ENCODE measurements at places on chromosomes 5 and 9.

DNA sequence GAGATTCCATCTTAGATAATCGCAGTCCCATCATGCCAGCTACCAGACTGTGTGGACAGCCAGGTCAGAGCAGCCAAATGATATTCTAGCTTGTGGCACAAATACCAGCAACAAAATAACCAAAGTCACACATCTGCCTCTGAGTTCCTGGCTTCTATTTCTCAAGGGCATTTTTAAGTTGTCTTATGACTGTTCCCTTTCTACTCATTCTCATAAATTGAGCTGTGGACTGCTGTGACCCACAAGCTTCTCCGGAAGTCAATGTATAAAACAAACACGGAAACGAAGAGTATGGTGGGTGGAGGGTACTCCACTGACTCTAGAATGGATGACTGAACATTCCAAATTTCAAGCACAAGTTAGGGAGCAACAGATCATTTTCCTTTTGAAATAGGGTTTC, 43.9 kb downstream of the PDCD1LG2 start:
- DNase-seq, result no peak

DNA sequence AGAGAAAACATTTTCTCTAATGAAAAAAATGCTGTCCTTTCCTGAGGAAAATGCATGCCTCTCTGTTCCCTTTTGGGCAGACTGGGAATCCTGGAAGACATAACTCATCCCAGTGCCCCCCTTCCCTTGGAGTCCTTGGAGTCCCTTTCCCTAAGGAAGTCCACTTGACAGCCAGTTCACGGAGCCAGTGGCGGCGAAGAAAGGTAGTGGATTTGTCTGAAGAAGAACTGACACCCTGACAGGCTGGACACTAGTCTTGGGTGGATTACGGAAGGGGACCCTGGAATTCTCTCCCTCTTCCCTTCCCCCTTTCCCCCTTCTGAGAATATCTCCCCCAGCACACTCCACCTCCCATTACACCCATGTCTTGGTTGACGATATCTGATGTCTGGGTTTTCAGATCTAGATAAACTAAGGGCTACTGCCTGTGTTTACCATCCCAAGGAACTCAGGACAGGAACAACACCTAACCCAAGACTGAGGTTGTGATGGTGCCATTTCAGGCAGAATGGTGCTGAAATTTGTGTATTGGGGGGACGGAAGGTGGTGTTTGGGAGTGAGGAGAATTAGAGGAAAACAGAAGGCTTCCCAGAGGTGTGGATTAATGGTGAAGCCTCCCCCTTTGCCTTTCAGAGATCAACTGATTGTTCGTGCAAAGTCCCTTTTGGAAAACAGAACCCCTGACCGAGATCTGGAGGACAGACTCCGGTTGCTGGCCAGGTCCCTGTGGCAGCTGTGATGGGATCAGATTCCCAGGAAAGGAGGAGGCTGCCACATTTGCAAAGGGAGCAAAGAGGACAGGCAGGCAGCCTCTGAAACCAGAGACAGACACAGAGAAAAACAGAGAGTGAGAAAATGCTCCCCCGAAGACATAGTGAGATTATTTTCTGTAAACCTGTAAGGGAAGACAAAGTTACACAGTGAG, 704 bp downstream of the SPARC start:
- DNase-seq, result no peak

- DNase-seq, result no peak
These were observed 33.3 kb downstream of the PUM3 start for GRCh38 chr9:2810420-2811075.

GRCh38 chr5:137563646-137564397, 64.7 kb upstream of the SPOCK1 start:
- DNase-seq, result no peak

DNA sequence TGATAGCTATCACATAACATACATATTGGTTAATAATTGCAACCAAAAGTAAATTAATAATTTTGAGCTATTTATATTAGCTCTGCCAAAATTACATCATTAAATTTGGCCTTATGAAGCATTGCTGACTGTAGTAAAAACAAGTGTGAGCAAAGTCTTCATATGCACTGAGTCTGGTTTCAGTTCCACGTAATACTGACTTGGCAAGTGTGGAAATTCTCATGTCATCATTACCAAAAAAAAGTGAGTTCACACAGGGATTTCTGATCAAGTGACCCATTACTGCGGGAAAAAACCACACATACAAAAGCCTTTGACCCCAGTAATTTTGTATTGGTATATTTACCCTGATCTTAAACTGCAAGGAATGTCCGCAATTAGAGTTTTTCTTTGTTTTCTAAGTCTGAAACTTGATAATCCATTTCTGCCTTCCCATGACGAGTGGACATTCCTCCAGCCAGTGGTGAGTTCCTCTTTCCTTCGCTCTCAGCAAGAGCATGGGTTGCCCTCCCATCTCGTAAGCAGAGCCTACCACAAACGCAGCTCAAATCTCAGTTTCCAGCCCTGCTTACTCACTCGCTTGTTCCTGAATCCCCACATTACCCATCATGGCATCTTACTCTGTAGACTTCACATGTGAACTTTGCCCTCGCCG, 220.2 kb upstream of the DMRT1 start:
- DNase-seq, result no peak

GRCh38 chr9:124757616-124758015, 13.5 kb downstream of the NR6A1 start:
- no peak for DNase-seq

DNA sequence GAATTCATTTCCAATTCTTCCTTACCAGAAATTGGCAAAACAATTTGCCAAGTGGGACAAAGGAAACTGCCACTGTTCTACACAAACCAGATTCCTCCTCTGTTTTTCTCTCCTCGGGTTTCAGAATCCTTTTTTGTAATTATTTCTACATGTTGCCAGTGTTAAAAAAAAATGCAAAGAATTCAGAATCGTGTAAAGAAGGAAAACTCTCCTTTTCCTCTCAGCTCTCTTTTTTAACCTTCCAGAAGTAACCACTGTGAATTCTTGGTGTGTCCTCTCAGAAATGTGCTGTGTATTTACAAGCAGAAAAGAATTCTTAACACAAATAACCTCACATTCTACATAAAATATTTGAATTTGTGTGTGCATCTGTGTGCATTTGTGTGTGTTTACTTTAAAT, 224.6 kb downstream of the DRD1 start:
- DNase-seq, result no peak

GRCh38 chr5:172860520-172861443, 26.7 kb downstream of the ERGIC1 start:
- no peak for DNase-seq

DNA sequence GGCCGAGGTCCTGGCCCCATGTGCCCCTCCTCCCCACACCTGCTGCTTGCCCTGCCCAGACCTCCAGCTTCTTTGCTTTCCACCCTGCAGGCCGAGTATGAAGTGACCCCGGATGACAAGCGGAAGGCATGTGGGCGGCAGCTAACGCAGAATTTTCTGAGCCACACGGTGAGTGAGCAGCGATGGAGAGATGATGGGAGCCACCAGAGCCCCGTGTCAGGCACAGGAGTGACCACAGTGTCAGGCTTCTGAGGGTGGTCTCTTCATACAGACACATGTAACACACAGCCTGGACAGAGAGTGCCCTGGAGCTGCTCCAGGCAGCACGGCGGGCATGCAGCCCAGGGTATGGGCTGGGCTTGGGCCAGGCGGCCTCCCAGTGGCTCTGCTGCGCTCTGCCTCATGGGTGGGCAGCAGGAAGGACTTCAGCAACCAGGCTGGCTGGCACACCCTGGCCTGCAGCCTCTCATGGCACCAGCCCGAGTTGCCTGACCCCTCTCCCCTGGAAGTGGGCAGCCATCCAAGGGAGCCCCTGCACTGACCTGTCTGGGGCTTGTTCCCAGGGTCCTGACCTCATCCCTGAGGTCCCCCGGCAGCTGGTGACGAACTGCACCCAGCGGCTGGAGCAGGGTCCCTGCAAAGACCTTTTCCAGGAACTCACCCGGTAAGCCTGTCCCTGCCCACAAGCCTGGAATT, 5.8 kb downstream of the GRK6 start:
- DNase-seq, result no peak

DNA sequence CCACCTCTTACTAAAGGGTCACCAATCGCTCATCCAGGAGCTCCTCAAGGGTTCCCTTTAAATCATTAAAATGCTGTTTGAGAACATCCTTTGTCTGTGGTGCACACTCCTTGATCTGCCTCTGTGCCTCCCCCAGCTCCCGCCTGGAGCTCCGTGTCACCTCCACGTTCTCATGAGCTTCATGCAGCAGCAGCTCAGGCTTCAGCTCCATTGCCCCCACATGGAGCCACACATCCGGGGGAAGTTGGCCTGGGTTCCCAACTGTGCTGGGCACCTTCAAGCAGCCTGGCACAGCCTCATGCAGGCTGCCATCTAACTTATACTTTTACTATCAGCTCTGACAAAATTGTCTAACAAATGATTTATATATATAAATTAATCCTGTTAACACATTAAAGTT, 585.8 kb upstream of the FAM174A start:
- no peak for DNase-seq

- DNase-seq, result no peak
These were observed at the start of gene TRPM6 for GRCh38 chr9:74887041-74887980. Gene TRPM6, minus strand, starts transcription at chr9:74887921. Its CDS starts 65 bp downstream, at chr9:74887856.

- DNase-seq, result no peak
These were observed 78.4 kb downstream of the SLC38A9 start for GRCh38 chr5:55633574-55634208.

DNA sequence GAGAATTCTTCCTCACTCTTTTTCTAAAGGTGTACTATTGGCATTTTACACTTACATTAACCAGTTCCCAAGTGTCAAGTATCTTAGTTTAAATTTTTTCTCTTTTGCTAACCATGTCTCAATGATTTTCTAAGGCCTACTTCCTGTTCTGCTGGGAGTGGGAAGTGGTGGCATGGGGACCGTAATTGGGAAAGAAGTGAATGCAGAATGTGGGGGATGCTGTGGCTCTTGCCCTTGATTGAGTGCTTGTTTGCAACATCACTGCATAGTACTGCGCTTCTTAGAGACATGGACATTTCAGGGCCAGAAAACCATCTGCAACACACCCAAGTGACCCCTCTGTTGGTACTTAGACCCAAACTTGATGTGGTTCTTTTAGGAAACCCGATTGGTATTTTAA, 32.8 kb downstream of the MRRF start:
- DNase-seq, result no peak

GRCh38 chr5:141150993-141151325, 1.1 kb downstream of the PCDHB6 start:
- DNase-seq, result no peak

DNA sequence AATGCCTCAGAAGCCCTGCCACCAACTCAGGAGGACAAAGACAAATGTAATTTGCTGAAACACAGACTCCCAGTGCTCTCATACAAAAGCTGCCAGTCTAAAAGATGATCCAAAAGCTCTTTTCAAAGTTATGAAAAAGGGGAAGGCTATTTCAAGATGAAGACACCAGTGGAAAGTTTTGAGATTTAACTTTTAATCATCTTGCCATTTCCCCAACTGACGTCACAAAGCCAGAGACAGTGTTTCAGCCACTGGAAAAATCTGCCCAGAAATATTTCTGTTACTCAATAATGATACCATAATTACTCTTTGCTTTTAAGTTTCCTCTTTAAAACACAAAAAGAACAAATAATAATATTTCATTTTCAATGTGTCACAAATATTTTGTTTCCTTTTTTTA, 20.9 kb downstream of the ENG start:
- DNase-seq, result no peak

GRCh38 chr9:63817622-63818518, 1467.1 kb downstream of the FOXD4L5 start:
- peak; percentile 49 for DNase-seq

GRCh38 chr9:2208991-2209390, 193.8 kb downstream of the SMARCA2 start:
- DNase-seq, result no peak

GRCh38 chr5:73488806-73489205, 9.4 kb upstream of the BTF3 start:
- DNase-seq, result no peak

- DNase-seq, result peak; percentile 48
These were observed 21.3 kb downstream of the CCDC69 start for GRCh38 chr5:151202381-151203139.

DNA sequence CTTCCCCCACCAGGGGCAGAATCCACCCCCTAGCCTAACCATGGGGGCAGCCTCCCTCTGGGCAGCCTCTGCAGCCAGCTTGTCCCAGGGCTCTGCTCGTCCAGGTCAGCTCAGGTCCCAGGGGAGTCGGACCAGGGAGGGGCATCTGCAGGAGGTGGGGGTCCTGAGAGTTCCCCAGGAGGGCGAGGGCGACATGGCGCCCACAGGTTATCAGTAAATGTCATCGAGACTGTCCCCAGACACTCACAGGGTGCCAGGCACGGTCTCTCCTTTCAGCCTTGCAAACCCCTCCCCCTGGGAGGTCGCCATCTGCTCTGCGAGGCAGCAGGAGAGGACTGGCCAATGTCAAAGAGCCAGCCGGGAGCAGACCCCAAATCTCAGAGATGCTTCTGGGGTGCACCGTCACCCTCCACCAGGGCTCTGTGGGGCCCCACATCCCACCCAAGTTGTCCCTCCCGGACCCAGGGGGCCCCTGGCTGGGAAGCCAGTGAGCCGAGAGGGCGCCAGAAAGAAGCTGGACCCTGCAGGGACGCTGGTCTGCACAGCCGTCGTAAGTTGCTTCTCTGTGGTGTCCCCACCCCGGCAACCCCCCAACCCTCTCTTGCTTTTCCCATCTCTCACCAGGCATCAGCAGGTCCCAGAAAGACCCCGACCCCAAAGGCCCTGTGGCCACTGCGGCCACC, 69.3 kb downstream of the NTNG2 start:
- DNase-seq, result no peak

DNA sequence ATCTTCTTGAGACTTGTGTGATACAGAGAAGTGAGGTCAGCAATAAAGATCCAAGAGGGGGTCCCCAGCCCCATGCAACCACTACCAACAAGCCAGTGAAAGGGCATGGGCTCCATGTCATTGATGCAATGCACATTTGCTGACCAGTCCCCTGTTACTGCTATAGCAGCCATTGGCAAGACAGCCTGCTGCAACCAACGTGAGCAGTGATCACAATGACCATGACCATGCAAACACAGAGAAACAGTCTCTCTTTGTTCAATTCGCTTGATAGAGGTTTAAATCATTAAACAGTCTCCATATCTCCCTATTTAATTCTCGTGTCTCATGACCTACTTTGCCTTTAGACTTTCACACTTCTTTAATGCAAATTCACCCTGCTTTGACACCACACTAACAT, 30.0 kb upstream of the FOXB2 start:
- no peak for DNase-seq

GRCh38 chr5:144307736-144308135, 137.1 kb downstream of the KCTD16 start:
- DNase-seq, result no peak
